ENCODE measurements at places on chromosomes 16 and 17.
A peak's percentile ranks its signal among the peaks of the same experiment; 100 is the strongest.

- no peak overlapping the region for H3K27ac ChIP-seq
- H3K27me3 ChIP-seq: no peaks in the 10 kb centered on the region
- H3K36me3 ChIP-seq: no peaks in the 10 kb centered on the region
- H3K4me1 ChIP-seq: no peaks in the 10 kb centered on the region
- no peak for DNase-seq
These were observed 3.6 kb upstream of the CCL1 start for GRCh38 chr17:34366529-34367107.

DNA sequence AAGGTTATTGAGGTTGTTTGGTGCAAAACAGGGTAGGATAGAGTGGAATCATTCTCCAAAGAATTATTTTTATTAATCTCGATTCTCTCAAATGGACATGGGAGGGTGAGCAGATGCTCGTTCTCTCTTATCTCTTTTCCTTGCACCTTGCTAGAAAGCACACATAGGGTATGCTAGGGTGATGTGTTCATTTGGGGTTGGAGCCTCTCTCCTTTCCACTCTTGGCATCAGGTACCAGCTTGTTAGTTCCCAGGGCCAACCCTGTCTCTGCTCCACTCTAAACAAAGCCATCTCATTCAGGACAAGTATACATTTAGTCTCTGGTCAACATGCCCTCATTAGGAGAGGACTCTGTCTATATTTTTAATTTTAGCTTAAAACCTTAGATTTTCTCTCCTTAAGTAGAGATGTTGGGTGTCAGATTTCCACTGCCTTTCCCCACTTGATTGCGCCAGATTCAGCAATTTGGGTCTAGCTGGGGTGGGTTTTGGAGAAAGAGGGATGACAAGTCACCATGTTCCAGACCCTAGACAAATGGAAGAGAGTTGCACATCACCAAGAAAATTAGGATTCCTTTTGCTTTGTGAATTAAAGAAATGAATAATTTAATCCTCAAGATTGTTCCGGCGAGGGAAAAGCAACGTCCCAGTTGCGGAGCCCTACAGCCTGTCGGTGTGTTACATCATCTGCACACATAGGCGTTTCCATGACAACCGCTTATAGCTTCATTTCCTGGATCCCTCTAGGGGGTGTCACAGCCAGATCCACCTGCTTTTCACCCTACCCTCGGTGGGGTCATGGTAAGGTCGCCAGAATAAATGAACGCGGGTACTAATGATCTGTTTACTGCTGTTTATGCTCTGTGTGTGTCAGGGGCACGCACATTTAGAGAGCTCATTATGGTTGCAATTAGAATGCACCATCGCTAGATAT lies 41.6 kb downstream of the SNX11 start:
- DNase-seq: no peak
- H3K27me3 ChIP-seq: no peaks in the 10 kb centered on the region
- no peaks in the 10 kb centered on the region for H3K4me1 ChIP-seq

GRCh38 chr17:67696347-67696746 lies 21.4 kb upstream of the NOL11 start:
- DNase-seq: no peak
- H3K36me3 ChIP-seq: no peaks in the 10 kb centered on the region
- H3K4me1 ChIP-seq: no peaks in the 10 kb centered on the region
- no peak overlapping the region for H3K4me3 ChIP-seq
- no peaks in the 10 kb centered on the region for H3K27me3 ChIP-seq
- H3K27ac ChIP-seq: no peak overlapping the region

- no peaks in the 10 kb centered on the region for H3K27me3 ChIP-seq
- no peaks in the 10 kb centered on the region for H3K36me3 ChIP-seq
- no peak for DNase-seq
- H3K4me3 ChIP-seq: no peak overlapping the region
- H3K27ac ChIP-seq: no peak overlapping the region
These were observed 14.6 kb upstream of the SPHK1 start for GRCh38 chr17:76369804-76370203.

- H3K36me3 ChIP-seq: peaks cover 62% of the 10 kb centered on the region
- no peak for DNase-seq
- no peak overlapping the region for H3K4me3 ChIP-seq
- no peaks in the 10 kb centered on the region for H3K27me3 ChIP-seq
- H3K27ac ChIP-seq: no peak overlapping the region
These were observed 29.0 kb downstream of the RNF213 start for GRCh38 chr17:80289616-80290015.

- H3K36me3 ChIP-seq: no peaks in the 10 kb centered on the region
- DNase-seq: no peak
- peak overlapping the region; percentile 21 for H3K27ac ChIP-seq
- no peak overlapping the region for H3K4me3 ChIP-seq
- H3K4me1 ChIP-seq: peaks cover 4% of the 10 kb centered on the region
These were observed 73.6 kb downstream of the WIPI1 start for GRCh38 chr17:68383443-68384321.

DNA sequence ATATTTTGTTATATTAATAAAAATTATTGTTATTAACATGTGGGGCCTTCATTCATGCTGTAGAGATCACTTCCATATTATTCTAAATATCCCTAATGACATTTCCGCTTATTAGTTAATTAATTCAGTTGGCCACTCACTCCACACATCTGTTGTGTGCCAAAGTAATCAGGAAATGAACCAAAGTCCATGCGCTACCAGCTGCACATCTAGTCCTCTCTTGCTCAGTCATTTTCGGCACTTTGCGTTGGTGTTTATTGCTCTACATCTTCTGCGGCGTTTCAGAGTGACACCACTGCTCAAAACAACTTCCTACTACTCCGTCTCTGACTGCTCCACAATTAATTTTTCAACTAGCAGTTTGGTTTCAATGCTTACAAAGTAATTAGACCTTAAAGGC lies 101.4 kb upstream of the ZFHX3 start:
- no peaks in the 10 kb centered on the region for H3K27me3 ChIP-seq
- no peak overlapping the region for H3K4me3 ChIP-seq
- no peak for DNase-seq
- no peak overlapping the region for H3K27ac ChIP-seq
- no peaks in the 10 kb centered on the region for H3K4me1 ChIP-seq

DNA sequence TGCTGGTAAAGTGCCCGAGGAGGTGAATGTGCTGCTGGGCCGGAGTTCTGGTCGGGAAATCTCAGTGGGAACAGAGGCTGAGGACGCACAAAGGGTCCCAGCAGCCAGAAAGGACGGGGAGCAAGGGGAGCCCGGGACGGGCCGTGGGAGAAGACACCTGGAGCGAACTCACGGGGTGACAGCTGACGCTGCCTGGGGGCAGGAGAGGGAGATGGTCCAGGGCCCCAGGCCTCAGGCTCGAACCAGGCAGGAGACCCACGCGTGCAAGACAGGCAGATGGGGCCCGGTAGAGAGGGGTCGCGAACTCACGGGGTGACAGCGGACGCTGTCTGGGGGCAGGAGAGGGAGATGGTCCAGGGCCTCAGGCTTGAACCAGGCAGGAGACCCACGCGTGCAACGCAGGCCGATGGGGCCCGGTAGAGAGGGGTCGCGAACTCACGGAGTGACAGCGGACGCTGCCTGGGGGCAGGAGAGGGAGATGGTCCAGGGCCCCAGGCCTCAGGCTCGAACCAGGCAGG lies 72.9 kb downstream of the METRNL start:
- H3K36me3 ChIP-seq: no peaks in the 10 kb centered on the region
- no peaks in the 10 kb centered on the region for H3K27me3 ChIP-seq
- DNase-seq: no peak
- H3K4me1 ChIP-seq: no peaks in the 10 kb centered on the region
- H3K27ac ChIP-seq: no peak overlapping the region
- no peak overlapping the region for H3K4me3 ChIP-seq

- peak; percentile 70 for DNase-seq
- H3K36me3 ChIP-seq: no peaks in the 10 kb centered on the region
- H3K27ac ChIP-seq: no peak overlapping the region
- H3K4me1 ChIP-seq: no peaks in the 10 kb centered on the region
- H3K27me3 ChIP-seq: peaks cover 7% of the 10 kb centered on the region
- H3K4me3 ChIP-seq: no peak overlapping the region
These were observed 219.2 kb downstream of the RBFOX3 start for GRCh38 chr17:79391376-79392233.

DNA sequence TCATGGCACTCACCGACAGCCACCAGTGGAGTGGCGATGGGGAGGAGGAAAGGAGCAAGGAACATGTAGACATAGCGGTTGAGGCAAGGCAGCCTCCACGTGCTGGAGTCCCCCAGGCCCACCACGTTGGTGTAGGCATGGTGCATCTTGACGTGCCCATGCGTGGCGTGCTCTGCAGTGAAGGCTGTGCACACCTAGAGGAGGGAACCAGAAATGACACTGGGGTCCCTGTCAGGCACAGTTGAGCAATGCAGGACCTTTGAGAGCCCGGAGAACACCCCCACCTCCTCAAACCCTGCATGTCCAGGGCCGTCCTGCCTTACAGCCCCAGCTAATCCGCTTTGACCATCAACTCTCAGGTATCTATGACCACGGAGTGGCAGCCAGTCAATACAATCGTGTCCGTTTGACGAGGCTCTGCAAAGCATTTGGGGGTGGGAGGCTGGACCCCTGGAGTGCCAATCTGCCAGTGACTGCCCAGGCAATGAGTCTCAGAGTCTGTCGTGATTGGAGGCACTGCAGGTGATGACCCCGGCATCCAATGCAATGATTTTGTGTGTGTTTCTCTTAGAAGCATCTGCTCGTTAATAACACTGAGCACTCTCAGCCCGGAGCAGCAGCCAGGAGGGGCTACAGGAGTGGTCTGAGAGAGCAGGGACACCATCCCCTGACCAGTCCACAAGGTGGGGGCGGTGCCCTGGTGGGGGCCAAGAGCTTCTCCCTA lies 9.9 kb upstream of the FDXR start:
- H3K4me1 ChIP-seq: peaks cover 11% of the 10 kb centered on the region
- H3K36me3 ChIP-seq: no peaks in the 10 kb centered on the region
- no peak overlapping the region for H3K27ac ChIP-seq
- no peaks in the 10 kb centered on the region for H3K27me3 ChIP-seq
- H3K4me3 ChIP-seq: no peak overlapping the region

- peak; percentile 94 for DNase-seq
- peaks cover 18% of the 10 kb centered on the region for H3K36me3 ChIP-seq
- H3K27ac ChIP-seq: peak overlapping the region; percentile 97
- no peaks in the 10 kb centered on the region for H3K27me3 ChIP-seq
These were observed 1.4 kb upstream of the ALDOA start for GRCh38 chr16:30063893-30064728.

DNA sequence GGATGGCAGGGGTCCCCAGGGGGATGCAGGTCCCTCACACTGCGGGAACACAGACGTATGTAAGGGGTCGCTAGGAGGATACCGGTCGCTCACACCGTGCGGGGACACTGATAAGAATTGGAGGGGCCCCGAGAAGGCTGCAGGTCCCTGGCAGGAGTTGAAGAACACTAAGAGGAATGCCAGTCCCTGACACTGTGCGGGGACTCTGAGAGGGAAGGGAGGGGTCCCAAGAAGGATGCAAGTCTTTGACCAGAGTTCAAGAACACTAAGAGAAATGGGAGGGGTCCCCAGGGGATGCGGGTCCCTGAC lies 510 bp downstream of the ERCC4 start:
- peaks cover 5% of the 10 kb centered on the region for H3K4me1 ChIP-seq
- peak overlapping the region; percentile 77 for H3K4me3 ChIP-seq
- DNase-seq: no peak
- H3K27me3 ChIP-seq: no peaks in the 10 kb centered on the region
- H3K27ac ChIP-seq: peak overlapping the region; percentile 29

GRCh38 chr16:76193906-76194615 lies 83.1 kb upstream of the CNTNAP4 start:
- H3K4me1 ChIP-seq: no peaks in the 10 kb centered on the region
- H3K27ac ChIP-seq: no peak overlapping the region
- H3K4me3 ChIP-seq: no peak overlapping the region
- no peaks in the 10 kb centered on the region for H3K36me3 ChIP-seq
- DNase-seq: no peak

GRCh38 chr16:86566601-86566965 lies at the start of gene FOXC2:
TSS of gene FOXC2 (plus strand) at chr16:86566829. CDS start at chr16:86567336, 507 bp downstream.
- peaks cover 21% of the 10 kb centered on the region for H3K4me1 ChIP-seq
- no peaks in the 10 kb centered on the region for H3K36me3 ChIP-seq
- H3K27me3 ChIP-seq: peaks cover 29% of the 10 kb centered on the region
- H3K4me3 ChIP-seq: peak within 1 kb of the TSS; percentile 31
- H3K27ac ChIP-seq: peak within 1 kb of the TSS; percentile 71

DNA sequence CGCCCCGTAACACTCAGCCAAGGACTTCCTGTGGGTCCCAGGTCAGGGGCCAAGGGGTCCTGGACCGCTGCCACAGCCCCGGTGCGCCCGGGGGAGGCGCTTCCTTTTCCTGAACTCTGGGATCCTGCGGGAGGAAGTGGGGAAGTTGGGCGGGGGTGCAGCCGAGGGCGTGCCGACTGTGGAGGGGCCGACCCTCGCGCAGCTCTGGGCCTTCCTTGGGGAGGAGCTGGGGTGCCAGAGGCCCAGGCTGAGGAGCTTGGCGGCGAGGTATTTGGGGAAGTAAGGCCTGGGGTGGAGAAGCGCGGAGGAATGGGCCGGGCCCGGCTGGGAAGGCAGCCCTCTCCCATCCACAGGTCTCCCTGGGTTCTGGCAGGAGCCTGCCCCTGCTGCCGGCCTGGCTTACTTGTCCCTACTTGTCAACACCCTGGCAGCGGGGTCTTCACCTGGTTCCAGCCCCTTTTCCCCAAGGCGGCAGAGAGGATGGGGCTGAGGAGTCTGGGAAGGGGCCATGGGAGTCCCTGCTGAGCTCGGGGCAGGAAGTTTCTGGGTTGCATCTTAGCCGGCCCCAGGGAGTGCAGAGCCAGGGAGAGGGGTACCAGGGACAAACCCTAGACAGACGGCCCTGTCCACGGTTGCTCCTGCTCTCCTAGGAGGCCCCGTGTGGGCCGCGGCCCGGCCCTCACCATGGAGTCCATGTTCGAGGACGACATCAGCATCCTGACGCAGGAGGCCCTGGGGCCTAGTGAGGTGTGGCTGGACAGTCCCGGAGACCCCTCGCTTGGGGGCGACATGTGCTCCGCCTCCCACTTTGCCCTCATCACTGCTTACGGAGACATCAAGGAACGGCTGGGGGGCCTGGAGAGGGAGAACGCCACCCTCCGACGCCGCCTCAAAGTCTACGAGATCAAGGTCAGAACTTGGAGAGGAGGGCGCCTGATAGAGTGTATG lies 1.7 kb downstream of the TBKBP1 start:
- no peaks in the 10 kb centered on the region for H3K27me3 ChIP-seq
- peak overlapping the region; percentile 74 for H3K4me3 ChIP-seq
- H3K36me3 ChIP-seq: peaks cover 3% of the 10 kb centered on the region
- peaks cover 14% of the 10 kb centered on the region for H3K4me1 ChIP-seq
- peak; percentile 26 for DNase-seq
- H3K27ac ChIP-seq: peak overlapping the region; percentile 90

GRCh38 chr16:11133344-11133943 lies 122.6 kb downstream of the SOCS1 start:
- no peaks in the 10 kb centered on the region for H3K27me3 ChIP-seq
- H3K27ac ChIP-seq: peak overlapping the region; percentile 99
- no peak overlapping the region for H3K4me3 ChIP-seq

DNA sequence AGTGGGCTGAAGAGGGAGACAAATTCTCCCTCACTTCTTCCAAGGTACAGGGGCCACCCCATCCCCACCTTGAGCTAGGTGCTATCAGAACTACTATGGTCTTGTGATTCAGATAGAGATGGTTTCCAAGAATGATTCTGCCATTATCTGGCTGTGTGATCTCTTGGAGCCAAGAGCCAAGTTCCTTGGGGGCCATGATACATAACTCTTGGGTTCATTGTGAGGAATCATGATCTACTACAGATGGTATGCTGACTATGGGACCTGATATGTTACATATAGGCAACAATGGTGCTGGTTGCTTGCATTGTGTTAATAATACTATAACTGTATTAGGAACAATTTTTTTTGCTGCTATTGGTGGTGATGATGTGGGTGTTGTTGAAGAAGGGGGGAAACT lies 45.7 kb downstream of the DYNLRB2 start:
- no peak overlapping the region for H3K27ac ChIP-seq
- no peaks in the 10 kb centered on the region for H3K36me3 ChIP-seq
- no peak for DNase-seq
